ENCODE measurements at places on chromosomes 5 and 9.

DNA sequence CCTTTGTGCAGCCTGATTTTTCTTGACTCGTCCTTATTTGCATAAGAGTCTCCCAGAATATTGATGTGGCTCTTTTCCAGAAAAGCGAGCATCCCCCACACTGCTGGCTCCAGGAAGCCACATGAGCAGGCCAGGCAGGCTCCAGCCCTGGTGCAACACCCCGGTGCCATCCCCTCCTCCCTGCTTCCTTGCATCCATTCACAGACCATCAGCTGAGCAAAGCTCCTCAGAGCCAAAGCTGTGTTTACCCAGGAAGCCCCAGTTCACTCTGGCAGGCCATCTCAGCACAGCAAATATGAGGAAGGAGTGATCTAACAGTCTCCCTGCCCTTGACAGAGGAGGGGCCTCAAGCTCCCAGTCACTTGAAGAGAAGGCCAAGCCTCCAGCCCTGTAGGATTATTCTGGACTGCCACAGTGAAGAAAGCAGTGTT is 34.4 kb downstream of the INSYN2B start:
- DNase-seq, result no peak

- DNase-seq, result no peak
These were observed 96.1 kb upstream of the SAP30L start for GRCh38 chr5:154349626-154350264.

- no peak for DNase-seq
These were observed 386.9 kb upstream of the FAM174A start for GRCh38 chr5:100148239-100148638.

DNA sequence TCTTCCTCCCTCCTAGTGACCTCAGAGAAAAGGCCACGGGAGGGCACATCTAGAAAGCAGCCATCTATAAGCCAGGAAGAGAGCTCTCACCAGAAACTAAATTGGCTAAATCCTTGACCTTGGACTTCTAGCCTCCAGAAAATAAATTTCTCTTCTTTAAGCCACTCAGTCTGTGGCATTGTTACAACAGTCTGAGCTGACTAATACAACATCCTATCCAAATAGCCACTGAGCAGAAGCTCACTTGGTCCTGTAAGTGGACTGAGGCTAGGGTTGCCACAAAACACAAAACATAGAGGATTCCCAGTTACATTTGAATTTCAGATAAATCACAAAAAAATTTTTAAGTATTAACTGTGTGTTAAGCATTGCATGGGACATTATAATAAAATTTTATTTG is 383.4 kb downstream of the MLLT3 start:
- DNase-seq, result no peak

DNA sequence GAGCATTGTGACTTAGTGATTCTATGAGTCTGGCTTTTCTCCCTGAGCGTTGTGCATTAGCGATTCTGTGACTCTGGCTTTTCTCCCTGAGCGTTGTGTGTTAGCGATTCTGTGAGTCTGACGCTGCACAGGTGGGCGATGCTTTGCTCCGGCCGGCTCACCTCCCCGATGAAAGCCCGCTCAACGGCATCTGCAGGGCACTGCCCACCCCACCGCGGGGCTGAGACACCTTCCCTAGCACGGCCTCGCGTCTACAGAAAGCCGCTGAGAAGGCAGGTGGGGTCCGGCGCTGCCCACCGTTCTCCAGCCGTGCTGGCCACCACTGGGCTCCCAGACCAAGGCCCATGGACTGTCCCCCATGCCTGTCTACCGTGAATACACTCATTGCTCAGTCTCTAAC is 12.8 kb upstream of the SLC9A3 start:
- DNase-seq, result no peak

GRCh38 chr5:76716456-76717157 is 681 bp downstream of the F2R start:
- no peak for DNase-seq

GRCh38 chr5:88813244-88813643 is 69.7 kb downstream of the MEF2C start:
- no peak for DNase-seq

- DNase-seq, result no peak
These were observed 1.5 kb upstream of the PBX3 start for GRCh38 chr9:125745682-125746016.

DNA sequence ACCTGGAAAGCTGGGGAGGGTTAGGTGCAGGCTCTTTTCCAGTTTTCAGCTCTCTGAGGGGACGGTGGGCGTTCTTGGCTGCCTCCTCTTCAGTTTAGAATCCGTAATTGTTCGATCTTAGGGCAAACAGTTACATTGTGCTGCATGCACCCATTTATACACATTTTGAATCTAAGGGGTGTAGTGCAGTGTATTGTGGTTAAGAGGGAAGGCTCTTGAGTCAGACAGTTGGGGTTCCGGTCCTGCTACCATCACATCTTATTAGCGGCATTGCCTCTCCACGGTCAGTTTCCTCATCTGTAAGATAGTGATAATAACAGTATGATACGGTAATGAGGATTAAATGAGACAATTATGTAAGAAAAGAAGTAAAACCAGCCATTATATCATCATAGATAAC is 625 bp downstream of the EXOSC2 start:
- DNase-seq, result no peak

DNA sequence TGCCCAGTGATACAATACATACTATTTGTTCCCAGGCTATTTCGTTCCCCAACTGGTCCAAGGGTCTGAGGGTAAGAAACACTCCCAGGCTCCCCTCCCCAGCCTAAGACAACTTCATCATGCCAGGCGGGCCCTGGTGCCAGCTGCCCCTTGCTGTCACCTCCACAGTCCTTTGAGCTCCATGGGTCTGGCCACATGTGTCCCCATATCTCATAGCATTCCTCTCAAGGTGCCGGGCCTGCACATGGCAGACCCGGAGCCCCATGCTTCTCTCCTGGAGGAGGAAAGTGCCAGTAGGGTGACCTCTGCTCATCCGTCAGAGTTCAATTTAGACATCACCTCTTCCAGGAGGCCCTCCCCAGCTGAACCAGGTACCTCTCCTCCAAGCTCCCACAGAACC is 120.5 kb downstream of the C5orf15 start:
- no peak for DNase-seq

Measured in NCI-H345 (cell line).